Liver (tissue), 10 donors: ENCODE measurements at places on chromosomes 4 and X.
A peak's percentile ranks its signal among the peaks of the same experiment; 100 is the strongest.

GRCh38 chr4:183507925-183508696 lies 3.3 kb downstream of the ING2 start:
- no peak overlapping the region for H3K27ac ChIP-seq
- DNase-seq, result no peak

DNA sequence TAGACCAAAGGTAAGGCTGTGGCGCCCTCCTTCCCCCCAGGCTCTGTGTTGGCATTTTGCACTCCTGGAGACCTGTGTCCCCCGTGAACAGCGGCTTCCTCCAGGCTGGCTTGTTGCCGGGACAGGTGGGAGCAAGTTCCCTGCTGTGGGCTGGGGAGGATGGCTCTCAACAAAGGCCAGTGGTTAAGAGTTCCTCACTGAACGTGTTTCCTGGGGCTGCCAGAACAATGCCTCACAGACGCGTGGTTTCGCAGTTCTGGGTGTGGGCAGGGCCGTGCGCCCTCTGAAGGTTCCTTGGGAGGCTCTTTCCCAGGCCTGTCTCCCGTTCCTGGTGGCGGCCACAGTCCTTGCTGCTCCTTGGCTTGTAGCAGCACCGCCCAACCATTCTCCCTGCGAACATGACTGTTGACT lies 33.4 kb downstream of the NELFA start:
- H3K36me3 ChIP-seq, result peaks cover 15% of the 10 kb centered on the region
- H3K4me3 ChIP-seq, result no peak overlapping the region
- H3K27me3 ChIP-seq, result no peaks in the 10 kb centered on the region
- DNase-seq, result no peak

GRCh38 chrX:15472531-15472930 lies 20.6 kb downstream of the PIR start:
- no peak overlapping the region for H3K4me3 ChIP-seq
- H3K4me1 ChIP-seq, result peaks cover 3% of the 10 kb centered on the region
- no peaks in the 10 kb centered on the region for H3K27me3 ChIP-seq
- H3K36me3 ChIP-seq, result no peaks in the 10 kb centered on the region
- no peak overlapping the region for H3K27ac ChIP-seq

GRCh38 chr4:188779581-188779980 lies 640.3 kb downstream of the TRIML1 start:
- H3K27ac ChIP-seq, result no peak overlapping the region
- DNase-seq, result no peak
- no peaks in the 10 kb centered on the region for H3K4me1 ChIP-seq

GRCh38 chr4:82968972-82969371 lies 41.7 kb downstream of the LIN54 start:
- no peak overlapping the region for H3K27ac ChIP-seq
- H3K36me3 ChIP-seq, result no peaks in the 10 kb centered on the region
- no peak overlapping the region for H3K4me3 ChIP-seq
- H3K27me3 ChIP-seq, result no peaks in the 10 kb centered on the region
- no peaks in the 10 kb centered on the region for H3K4me1 ChIP-seq

- no peaks in the 10 kb centered on the region for H3K4me1 ChIP-seq
- no peaks in the 10 kb centered on the region for H3K27me3 ChIP-seq
- H3K36me3 ChIP-seq, result no peaks in the 10 kb centered on the region
- no peak overlapping the region for H3K4me3 ChIP-seq
Measured at GRCh38 chrX:64427787-64428186, 32.5 kb upstream of the MTMR8 start.

DNA sequence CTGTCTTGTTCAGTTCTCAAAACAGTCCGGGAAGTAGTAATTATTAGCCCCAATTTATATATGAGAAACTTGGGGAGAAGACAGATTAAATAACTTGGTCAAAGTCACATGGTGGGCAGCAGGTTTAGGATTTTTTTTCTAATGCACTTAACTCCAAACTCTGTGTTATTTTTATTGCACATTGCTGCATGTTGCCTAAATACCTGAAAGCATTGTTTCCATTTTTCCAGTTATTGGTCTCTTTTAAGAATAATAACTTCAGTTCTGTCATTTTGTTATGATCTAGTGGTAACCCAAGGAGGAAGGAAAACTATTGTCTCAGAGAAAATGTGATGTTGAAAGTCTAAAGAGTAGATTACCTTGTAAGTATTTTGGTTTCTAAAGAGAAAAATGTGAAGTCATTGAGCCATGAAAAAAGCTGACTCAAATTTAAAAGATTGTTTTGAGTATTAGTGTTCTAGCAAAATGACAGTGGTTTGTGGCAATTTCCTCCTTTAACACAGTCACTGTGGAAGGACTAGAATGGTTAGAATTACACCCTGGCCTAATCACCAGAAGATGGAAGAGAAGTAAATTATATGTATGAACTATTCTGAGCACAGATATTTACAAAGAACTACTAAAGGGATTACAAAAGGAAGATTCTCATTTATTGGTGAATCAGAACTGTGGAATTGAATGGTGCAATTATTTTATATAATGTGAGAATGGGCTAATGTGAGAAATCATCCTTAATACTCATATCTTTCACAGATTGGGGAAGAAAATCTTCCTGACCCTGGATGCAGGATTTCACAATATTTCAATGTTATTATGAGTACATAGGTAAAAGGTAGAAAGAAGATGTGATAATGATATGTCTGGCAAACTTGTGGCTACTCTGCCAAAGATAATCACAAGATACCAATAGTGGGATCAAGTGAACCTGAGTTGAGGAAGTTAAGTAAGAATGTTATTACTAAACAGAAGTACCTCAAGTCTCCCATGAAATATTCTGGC lies 21.7 kb upstream of the CXCL8 start:
- DNase-seq, result no peak
- peak overlapping the region; percentile 13 for H3K27ac ChIP-seq
- H3K27me3 ChIP-seq, result no peaks in the 10 kb centered on the region
- no peaks in the 10 kb centered on the region for H3K36me3 ChIP-seq
- H3K4me3 ChIP-seq, result no peak overlapping the region

DNA sequence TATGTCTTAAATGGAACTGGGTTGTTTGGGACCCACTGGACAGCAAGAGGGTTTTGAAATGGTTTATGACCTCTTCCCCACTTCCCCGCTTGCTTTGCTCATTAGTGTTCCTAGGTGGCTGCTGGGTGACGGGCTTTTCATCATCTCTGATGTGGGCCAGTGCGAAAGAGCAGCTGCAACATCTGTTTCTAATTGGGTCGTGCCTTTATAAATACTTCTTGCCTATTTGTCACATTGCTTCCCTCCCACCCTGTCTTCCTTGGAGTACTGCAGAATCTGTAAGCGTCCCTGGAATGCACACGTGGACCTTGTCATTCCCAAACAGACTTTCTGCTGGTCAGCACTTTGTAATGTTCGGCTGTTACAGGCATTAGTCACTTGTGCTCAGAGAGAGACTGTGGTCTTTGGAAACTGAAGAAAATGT lies 35.2 kb downstream of the SEPTIN11 start:
- H3K4me3 ChIP-seq, result no peak overlapping the region
- peak; percentile 40 for DNase-seq
- H3K4me1 ChIP-seq, result peaks cover 2% of the 10 kb centered on the region
- H3K36me3 ChIP-seq, result no peaks in the 10 kb centered on the region
- peak overlapping the region; percentile 65 for H3K27ac ChIP-seq

GRCh38 chr4:152944666-152945320 lies 8.7 kb downstream of the FHDC1 start:
- H3K36me3 ChIP-seq, result no peaks in the 10 kb centered on the region
- no peak for DNase-seq
- no peaks in the 10 kb centered on the region for H3K27me3 ChIP-seq
- no peak overlapping the region for H3K27ac ChIP-seq

DNA sequence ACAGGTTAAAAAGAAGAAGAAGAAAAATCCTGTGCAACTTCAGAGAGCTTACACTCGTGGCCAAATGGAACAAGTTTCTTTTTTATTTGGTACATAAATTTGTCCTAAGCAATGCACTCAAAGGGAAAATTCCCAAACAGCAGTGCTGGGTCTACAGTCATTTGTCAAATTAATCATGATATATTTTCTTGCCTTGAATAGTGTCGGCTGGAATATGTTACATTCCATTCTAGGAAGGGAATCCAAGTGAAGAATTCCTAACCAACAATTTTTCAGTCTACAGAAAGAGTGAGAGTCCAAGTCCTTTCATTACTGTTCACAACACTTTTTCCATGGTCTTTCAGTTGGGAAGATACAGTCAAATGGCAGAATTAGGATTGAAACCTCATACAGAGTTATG lies 63.9 kb downstream of the HAND2 start:
- no peaks in the 10 kb centered on the region for H3K4me1 ChIP-seq
- H3K27me3 ChIP-seq, result no peaks in the 10 kb centered on the region
- no peak overlapping the region for H3K4me3 ChIP-seq
- DNase-seq, result no peak
- H3K36me3 ChIP-seq, result no peaks in the 10 kb centered on the region

GRCh38 chr4:84778041-84778440 lies 188.4 kb downstream of the WDFY3 start:
- no peak for DNase-seq
- H3K4me3 ChIP-seq, result no peak overlapping the region
- no peak overlapping the region for H3K27ac ChIP-seq
- H3K4me1 ChIP-seq, result no peaks in the 10 kb centered on the region
- no peaks in the 10 kb centered on the region for H3K27me3 ChIP-seq

DNA sequence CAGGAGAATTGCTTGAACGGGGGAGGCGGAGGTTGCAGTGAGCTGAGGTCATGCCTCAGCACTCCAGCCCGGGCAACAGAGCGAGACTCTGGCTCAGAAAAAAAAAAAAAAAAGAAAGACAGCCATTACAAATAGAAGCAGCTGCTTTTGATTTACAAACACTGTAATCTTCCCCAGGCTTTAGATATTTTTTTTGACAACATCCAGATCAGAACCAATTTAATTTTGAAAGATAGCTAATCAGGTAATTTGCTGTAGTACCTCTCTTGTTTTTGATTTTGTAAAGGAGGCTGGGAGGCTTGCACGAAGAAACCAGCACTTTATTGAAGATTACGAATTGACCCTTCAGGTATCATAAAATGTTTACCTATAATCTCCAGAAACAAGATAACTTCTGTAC lies 107.0 kb downstream of the LDB2 start:
- no peaks in the 10 kb centered on the region for H3K36me3 ChIP-seq
- DNase-seq, result no peak
- no peak overlapping the region for H3K4me3 ChIP-seq
- H3K27me3 ChIP-seq, result no peaks in the 10 kb centered on the region
- no peak overlapping the region for H3K27ac ChIP-seq

- H3K4me3 ChIP-seq, result no peak overlapping the region
- H3K27ac ChIP-seq, result no peak overlapping the region
- no peaks in the 10 kb centered on the region for H3K36me3 ChIP-seq
- H3K27me3 ChIP-seq, result no peaks in the 10 kb centered on the region
- H3K4me1 ChIP-seq, result no peaks in the 10 kb centered on the region
Measured at GRCh38 chr4:142959173-142959572, 113.1 kb upstream of the INPP4B start.

- peak within 1 kb of the TSS; percentile 82 for H3K27ac ChIP-seq
- peaks cover 16% of the 10 kb centered on the region for H3K4me1 ChIP-seq
Measured at GRCh38 chrX:150362599-150363481, at the start of gene MAMLD1. Gene MAMLD1, plus strand, starts transcription at chrX:150363317. Its CDS starts 82,200 bp downstream, at chrX:150445517.

DNA sequence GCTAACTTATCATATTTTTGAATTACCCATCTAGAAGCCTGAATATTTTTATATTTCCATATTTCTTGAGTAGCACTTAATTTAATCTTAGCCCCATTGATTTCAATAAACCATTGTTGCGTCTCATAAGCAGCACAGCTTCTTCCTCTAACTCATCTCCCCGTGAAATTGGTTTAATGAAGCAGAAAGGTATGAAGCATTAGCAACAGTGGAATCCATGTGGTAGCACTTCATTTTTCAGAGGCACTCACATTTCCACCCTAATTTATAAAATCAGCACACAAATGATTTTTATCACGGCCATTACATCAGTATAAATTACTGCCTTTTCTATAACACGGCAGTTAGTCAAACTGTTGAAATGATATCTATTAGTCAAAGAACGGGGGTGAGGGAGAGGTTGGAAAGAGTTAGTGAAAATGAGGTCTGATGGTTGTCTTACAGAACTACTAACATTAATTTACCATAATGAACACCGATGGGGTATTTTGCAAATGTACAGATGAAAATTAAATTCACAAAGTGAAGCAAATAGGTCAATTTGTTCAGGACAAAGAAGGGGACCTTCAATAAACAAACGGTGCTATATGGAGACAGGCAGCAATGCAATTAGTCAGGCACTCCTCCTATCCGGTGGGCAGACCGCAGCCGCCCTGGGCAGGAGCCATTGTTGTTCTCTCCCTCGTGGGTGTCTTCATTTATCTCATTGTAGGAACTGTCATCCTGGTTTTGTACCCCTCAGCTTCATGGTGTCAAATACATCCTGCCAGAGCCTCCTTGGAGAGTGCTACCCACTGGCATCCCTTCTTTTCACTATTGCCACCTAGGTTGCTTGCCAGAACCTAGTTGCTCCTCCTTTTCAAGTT lies 205.7 kb downstream of the SOX3 start:
- no peak for DNase-seq
- H3K36me3 ChIP-seq, result no peaks in the 10 kb centered on the region
- no peaks in the 10 kb centered on the region for H3K4me1 ChIP-seq
- peaks cover 7% of the 10 kb centered on the region for H3K27me3 ChIP-seq
- H3K4me3 ChIP-seq, result no peak overlapping the region

- H3K4me1 ChIP-seq, result no peaks in the 10 kb centered on the region
- no peak overlapping the region for H3K27ac ChIP-seq
- H3K4me3 ChIP-seq, result no peak overlapping the region
- no peak for DNase-seq
- no peaks in the 10 kb centered on the region for H3K27me3 ChIP-seq
Measured at GRCh38 chrX:685120-686032, 54.8 kb downstream of the SHOX start.

- no peak overlapping the region for H3K27ac ChIP-seq
- DNase-seq, result no peak
- H3K4me3 ChIP-seq, result no peak overlapping the region
- H3K27me3 ChIP-seq, result no peaks in the 10 kb centered on the region
Measured at GRCh38 chr4:21976166-21976565, 27.6 kb upstream of the KCNIP4 start.

DNA sequence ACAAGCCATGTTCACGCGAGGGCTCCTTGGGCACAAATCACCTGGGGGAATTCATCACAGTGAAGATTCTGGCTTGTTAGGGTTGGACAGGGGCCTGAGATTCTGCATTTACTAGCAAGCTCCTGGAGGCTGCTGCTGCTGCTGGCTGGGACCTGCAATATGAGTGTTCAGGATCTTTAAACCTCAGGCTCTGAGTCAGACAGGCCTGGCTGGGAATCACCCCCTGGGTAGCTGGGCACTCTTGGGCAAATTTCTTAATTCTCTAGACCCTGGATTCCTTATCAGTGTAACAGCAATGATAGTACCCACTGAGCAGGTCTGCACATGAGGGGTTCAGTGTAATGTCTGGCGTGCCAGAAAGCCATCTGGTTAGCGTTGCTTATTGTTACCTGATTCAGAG lies 101.5 kb downstream of the DHX15 start:
- H3K36me3 ChIP-seq, result no peaks in the 10 kb centered on the region
- H3K27me3 ChIP-seq, result no peaks in the 10 kb centered on the region
- no peak for DNase-seq
- no peaks in the 10 kb centered on the region for H3K4me1 ChIP-seq
- no peak overlapping the region for H3K27ac ChIP-seq

DNA sequence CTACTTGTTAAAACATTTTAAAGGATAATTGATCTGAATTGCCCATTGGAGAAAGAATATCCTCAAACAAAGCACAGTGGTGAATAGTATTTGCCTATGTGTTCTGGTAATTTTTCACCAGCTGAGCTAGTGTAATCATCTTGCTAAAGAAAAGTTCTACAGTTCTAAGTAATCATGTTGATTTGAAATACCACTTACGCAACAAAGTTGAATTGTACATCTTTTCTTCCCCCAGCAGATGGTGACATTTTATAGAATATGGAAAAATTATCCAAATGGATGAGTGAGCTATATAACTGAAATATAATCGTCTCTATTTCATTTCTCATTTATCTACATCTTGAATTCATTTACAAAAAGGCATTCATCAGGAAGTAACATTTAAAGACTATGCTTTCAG lies 9.7 kb upstream of the ZNF674 start:
- H3K27ac ChIP-seq, result peak overlapping the region; percentile 46
- H3K4me1 ChIP-seq, result no peaks in the 10 kb centered on the region
- H3K27me3 ChIP-seq, result no peaks in the 10 kb centered on the region
- H3K4me3 ChIP-seq, result no peak overlapping the region
- no peaks in the 10 kb centered on the region for H3K36me3 ChIP-seq
- no peak for DNase-seq
